ENCODE measurements at places on chromosomes 16 and 17.

DNA sequence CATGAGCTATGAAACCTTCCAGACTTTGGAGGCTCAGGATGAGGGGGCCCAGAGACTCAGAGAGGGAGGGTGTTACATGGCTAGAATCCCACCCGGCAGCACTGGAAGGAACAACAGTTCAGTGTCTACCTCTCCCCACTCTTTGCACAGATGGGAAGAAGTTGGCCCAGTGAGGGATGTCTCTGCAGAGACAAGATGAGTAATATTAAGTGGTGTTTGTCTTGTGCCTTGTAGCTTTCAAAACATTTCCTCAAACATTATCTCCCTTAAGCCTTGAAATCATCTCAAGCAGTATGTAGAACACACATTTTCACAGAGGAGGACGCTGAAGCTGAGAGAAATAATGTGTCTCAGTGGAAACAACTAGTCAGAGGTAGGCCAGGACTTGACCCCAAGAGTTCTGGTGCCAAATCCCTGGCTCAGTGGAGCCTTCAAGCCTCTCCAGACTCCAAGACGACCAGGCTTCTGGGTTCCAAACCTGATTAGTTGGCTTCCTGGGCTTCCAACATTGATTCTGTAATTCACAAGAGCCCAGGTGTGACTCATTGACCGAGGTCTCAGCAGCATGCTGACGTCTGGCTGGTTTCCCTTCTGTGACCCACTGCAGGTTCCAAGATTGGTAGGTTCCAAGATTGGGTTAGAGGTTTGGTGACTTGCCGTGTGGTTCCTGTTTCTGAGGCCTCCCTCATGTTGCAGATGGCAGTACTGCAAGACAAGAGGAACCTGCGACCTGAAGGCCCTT lies 7.4 kb downstream of the RNF112 start:
- DNase-seq, result peak; percentile 32

DNA sequence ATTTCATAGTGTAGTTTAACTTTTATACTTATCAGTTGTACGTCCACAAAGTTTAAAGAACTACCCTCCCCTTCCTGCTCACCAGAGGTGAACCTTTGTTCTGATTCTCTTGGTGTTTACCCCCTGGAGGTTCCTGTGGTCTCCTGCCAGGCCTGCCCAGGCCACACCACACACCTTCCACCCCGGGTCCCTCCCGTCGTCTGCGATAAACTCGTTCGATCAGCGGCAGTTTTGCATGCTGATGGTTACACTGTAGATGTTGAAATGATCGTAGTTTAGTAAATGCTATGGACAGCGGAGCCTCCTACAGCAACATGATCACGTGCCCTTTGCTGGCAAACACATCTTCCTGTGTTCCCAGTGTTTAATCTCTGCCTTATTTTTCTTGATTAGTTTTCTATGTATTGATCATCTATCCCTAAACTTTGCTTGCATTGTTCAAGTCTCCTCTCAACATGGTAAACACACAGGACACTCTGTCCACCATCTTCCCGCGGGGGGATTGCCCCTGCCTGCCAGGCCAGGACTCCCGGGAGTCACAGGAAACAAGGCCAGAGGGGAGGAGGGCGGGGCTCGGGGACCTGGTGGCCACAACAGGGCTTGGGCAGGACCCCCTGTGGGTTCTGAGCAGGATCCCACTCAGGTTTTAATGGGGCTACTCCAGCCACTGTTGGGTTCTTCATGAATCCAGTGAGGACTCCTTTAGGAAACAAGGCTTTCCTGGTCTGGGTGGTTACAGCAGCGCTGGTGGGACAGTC lies 2.8 kb upstream of the ACSF3 start:
- DNase-seq, result no peak

GRCh38 chr16:56222474-56222997 lies 31.2 kb downstream of the GNAO1 start:
- no peak for DNase-seq

- DNase-seq, result no peak
Measured at GRCh38 chr16:4463522-4464163, 10.8 kb downstream of the NMRAL1 start.

Data from stimulated activated CD4-positive, alpha-beta T cell treated with anti-CD3 and anti-CD28 coated beads, Interleukin-15, amount 100 ng/mL, for 24 hours (primary cell).